ENCODE measurements at places on chromosomes 7 and 10. TPM values are rescaled to one million over a fixed set of nuclear protein-coding genes. Genes with fewer than 3 reads are reported as not detected.

NEUROG3 gene
- not detected for total RNA-seq

SFTPD gene
- not detected for total RNA-seq

ITIH5 gene
- 0.30 TPM for total RNA-seq

RUFY2 gene
- 12.2 TPM for total RNA-seq

LGI1 gene
- not detected for total RNA-seq

CYP3A7 gene
- total RNA-seq: not detected

CYP51A1 gene
- total RNA-seq: 107 TPM

HEPACAM2 gene
- not detected for total RNA-seq

ADAM12 gene
- total RNA-seq: 0.20 TPM

TMEM139 gene
- not detected for total RNA-seq

PRKCQ gene
- 0.07 TPM for total RNA-seq

HYAL4 gene
- 0.49 TPM for total RNA-seq

HOXA9 gene
- total RNA-seq: 24.6 TPM

CCZ1B gene
- 11.1 TPM for total RNA-seq

CRYGN gene
- not detected for total RNA-seq

CNNM1 gene
- total RNA-seq: not detected

SGMS1 gene
- total RNA-seq: 62.9 TPM

MYO3A gene
- total RNA-seq: not detected

All from mammary microvascular endothelial cell (primary cell).